ENCODE measurements at places on chromosomes 6 and 20. TPM values are rescaled to one million over a fixed set of nuclear protein-coding genes. Genes with fewer than 3 reads are reported as not detected.

The ALDH5A1 gene
- total RNA-seq, result 6.9 TPM

The TUBB2A gene
- 99.8 TPM for total RNA-seq

The TREML2 gene
- total RNA-seq, result not detected

The ULBP2 gene
- total RNA-seq, result 4.6 TPM

The ARMH2 gene
- not detected for total RNA-seq

The LY6G6D gene
- total RNA-seq, result not detected

Data from A549 treated with AZD2906 at 1 μM for 4 hours (cell line).